ENCODE measurements at places on chromosomes 5 and 9.

- DNase-seq: no peak
Measured at GRCh38 chr9:87102126-87102525, 154.8 kb upstream of the GAS1 start.

- DNase-seq: no peak
Measured at GRCh38 chr9:123120131-123120530, 86.7 kb downstream of the GPR21 start.

DNA sequence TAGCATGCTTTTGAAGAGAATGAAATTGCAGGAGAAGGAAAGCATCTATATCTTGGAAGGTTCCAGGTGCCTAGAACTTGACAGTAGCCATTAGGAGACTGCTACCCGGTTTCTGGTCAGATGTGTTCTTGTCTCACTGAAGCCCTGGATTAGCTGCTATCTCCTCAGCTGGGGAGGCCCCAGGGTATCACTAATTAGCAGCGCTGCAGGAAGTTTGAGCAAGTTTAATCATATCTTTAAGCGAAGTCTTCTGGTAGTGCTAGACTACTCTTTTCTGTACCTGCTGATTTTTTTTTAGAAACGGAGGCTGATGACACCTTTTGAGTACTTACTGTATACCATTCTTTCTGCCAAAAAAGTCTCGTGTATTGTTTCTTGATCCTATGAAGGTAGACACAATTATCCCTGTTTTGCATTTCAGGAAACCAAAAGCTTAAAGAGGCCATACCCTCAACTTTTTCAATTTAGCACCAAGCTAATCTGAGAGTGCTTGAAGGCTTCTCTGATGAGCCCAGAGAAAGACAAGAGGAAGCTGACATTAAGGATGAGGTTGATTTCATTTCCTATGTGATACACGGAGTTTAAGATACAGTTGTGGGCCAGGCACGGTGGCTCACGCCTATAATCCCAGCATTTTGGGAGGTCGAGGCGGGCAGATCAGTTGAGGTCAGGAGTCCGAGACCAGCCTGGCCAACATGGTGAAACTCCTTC is 201.3 kb downstream of the ARHGAP26 start:
- no peak for DNase-seq

GRCh38 chr9:115362101-115362500 is 244.1 kb upstream of the TNC start:
- DNase-seq: no peak

DNA sequence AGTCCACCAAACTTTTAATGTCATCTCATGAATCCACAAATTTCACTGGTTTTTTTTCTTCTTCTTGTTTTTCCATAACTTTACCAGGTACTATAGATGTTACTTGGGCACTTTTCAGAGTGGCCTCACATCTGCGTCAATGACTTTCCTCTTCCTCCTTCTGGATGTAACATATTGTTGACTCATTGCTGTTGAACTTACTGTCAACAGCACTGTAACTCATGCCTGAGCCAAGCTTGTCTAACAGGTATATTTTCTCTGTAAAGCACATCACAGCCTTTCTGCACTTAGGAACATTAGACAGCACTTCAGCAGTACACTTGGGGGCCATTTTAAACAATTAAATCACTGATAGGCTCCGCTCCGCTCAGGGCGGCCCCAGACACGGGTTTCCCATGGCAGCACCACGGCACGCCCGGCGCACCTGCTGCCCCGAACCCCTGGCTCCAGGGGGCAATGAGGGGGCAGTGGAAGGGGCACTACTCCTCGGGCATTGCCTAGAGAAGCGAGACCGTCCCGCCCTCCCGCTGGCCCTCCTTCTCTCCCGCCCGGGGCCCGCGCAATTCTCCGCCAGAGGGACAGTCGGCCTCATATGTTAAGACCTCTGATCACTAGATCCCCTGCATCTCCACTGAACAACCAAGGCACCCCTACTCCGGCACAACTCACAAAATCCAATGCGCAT is 41.9 kb upstream of the SPATA31C2 start:
- no peak for DNase-seq

GRCh38 chr9:92964607-92965060 is 17.3 kb downstream of the FGD3 start:
- DNase-seq: no peak

DNA sequence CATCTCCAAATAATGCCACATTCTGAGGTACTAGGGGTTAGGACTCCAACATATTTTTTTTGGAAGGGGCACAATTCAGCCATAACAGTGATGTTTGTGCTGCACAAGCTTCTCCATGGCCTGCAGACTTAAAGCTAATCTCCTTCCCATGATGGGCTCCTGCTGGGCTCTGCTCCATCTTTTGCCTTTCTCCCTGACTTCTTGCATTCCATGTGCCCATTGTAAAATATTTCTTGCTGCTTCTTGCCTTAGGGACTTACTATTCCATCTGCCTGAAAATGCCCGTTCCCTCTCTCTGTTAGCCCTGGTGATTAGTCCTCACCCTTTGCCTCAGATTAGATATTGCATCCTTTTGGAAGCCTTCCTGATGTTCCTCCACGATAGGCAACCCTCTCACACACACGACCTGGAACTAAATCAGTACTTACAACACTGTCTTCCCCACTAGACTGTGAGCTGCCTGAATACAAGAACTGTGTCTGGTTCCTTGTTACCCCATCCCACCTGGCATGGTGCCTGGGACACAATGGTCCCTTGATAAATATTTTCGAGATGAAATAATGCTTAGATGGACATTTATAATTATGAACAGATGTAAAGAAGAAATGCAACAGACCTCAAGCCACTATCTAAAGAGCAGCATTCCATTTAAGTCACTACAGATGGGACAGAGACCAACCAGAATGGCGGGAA is 33.5 kb downstream of the OR1J1 start:
- DNase-seq: no peak

DNA sequence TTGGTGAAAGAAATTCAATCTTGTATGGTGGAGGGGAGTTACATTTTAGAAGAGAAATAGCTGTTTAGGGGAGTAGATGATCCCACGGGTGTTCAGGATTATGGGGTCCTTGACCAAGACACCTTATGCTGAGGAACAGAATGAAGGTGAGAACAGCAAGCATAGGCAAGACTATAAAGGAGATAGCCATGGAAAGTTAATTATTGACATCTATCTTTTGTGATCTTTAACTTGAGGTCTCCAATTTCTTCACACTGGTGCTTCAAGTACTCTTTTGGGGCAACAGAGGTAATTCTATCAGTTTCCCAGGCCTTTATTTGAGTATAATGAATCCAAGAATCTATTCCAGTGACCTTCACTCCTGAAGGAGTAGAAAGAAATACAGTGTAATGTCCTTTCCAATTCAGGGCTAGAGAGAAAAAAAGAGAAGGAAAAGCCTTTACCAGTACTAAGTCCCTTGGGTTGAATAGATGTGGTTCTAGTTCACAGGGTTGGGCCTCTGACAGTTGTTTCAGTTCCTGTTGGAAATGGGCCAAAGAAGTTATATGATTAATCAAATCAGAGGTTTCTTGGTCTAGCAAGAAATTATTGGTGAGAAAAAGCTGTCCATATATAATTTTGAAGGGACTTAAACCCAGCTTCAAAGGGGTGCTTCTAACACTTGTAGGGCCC is 2104.1 kb upstream of the ACO1 start:
- no peak for DNase-seq

GRCh38 chr9:126719618-126720031 is 85.2 kb upstream of the ZBTB43 start:
- DNase-seq: peak; percentile 89

DNA sequence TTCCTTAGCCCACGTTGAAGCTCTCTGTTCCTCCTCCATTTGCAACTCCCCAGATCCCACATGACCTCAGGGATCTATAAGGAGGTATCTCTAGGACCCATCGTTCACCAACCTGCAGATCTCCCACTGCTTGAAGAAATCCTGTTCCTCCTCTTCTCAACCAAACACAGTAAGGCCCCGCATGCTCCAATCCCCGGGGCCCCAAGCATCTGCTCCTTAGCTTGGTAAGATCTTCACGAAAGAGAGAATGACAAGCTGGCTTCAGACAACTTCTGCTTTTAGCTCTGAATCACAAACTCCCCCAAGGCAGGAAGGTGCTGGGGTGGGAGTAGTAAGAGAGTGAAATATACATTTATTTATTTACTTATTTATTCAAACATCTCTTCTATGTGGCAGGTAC is 33.0 kb upstream of the ARHGAP26 start:
- no peak for DNase-seq

GRCh38 chr9:89080193-89080592 is 88.9 kb downstream of the S1PR3 start:
- no peak for DNase-seq

DNA sequence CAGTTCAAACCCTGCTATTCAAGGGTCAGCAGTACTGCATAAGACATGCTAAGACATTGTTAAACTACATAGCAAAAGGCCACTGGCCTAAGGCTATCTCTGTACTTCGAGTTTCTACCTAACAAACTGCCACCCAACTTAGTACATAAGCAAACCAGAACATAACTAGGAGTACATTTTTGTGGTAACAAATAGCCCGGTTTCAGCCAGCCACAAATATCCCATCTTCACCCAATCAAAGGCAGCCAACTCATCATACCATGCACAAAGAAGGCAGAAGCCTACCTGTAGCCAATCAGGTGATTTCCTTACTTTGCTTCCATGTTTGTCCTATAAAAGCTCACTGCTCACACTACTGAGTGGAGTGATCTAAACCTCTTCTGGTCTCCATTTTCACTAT is 201.4 kb downstream of the SMARCA2 start:
- DNase-seq: no peak

GRCh38 chr9:97565262-97565661 is 63.8 kb downstream of the TMOD1 start:
- DNase-seq: no peak

DNA sequence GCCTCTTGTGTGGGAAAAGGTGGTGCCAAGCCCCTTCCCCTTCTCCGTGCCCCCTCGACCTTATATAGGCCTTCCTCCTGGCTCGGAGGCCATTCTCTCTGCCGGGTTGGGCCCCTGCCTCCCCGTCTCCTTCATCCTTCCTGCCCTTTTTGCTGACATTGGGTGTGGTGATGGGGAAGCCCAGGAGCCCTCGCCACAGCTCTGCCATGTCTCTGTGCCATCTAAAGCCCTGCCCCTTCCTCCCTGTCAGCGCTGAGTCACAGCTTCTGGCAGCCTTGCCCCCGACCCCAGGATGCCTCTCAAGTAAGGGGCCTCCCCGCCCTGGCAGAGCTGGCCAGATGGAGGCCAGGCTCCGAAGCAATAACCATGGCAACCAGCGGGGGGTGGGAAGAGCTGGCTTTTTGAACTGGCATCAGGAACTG is 30.4 kb downstream of the JADE2 start:
- DNase-seq: no peak

- DNase-seq: no peak
Measured at GRCh38 chr5:132684491-132684890, 10.7 kb downstream of the IL4 start.

- no peak for DNase-seq
Measured at GRCh38 chr5:126927429-126927828, 102.9 kb downstream of the MARCHF3 start.

GRCh38 chr9:131474711-131475110 is 28.0 kb upstream of the POMT1 start:
- DNase-seq: no peak

- DNase-seq: no peak
Measured at GRCh38 chr5:176334031-176334770, 27.4 kb downstream of the KIAA1191 start.

- no peak for DNase-seq
Measured at GRCh38 chr5:112895682-112896081, 26.3 kb downstream of the REEP5 start.

GRCh38 chr5:66813306-66813705 is 217.1 kb downstream of the MAST4 start:
- no peak for DNase-seq

GRCh38 chr9:90801241-90801972 is at the start of gene SYK:
Gene SYK, plus strand, starts transcription at chr9:90801819. Its CDS starts 42,080 bp downstream, at chr9:90843899.
- no peak for DNase-seq

DNA sequence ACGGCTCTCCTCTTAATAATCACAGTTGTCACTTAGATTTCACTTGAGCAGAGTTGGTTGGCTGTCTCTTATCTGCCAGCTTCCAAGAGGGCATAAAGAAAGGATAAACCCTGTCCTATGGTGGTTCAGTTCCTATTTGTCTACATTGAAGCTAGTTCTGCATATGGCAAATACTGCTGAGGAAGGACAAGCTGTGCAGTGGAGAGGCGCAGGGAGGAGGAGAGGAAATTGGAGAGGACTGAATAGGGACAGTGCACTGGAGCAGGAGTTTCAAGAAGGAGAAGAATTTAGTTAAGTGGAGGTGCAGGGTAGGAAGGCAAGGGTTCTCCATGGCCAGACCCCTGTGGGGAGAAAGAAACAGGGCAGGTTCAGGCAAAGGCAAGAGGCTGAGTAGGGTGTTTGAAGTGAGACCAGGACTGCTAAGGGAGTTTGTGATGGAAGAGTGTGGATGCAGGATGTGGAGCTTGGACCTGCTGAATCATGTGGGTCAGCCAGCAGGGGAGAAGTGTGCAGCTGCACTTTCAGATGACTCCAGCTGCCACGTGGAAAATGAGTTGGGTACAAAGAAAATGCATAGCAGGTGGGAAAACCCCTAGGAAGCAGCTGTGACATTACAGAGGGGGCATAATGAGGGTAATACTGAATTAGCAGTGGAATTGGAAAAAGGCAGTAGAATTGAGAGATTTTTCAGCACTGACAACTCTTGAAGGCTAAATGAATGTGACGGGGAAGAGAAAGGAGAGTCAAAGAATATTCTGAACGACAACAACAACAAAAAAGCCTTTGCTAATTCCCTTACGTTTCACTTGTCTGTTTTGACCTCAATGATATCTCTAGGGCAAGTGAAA is 66.8 kb downstream of the MAMDC2 start:
- DNase-seq: peak; percentile 31

DNA sequence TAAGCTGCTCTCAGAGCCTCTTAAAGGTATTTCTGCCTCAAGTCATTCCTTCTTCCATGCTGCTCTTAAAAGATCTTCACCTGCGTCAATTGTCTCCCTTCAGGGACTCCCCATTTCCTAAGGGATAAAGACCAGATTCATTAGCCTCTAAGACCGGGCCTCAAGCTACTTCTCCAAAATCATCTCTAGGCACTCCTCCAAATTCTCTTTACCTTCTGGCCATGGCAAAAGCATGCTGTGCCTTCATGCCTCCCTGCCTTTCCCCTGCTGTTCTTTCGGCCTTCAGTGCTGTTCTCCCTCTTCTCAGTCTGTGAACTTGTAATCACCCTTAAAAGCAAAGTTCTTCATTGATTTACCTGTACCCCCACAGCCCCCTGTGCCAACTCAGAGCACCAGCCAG is 4.4 kb downstream of the TMOD1 start:
- DNase-seq: no peak

GRCh38 chr5:34656001-34656699 is at the start of gene RAI14:
Gene RAI14, plus strand, starts transcription at chr5:34656328. Its CDS starts 30,592 bp downstream, at chr5:34686920.
- no peak for DNase-seq

GRCh38 chr5:141743866-141744272 is 61.8 kb upstream of the ARAP3 start:
- DNase-seq: no peak

DNA sequence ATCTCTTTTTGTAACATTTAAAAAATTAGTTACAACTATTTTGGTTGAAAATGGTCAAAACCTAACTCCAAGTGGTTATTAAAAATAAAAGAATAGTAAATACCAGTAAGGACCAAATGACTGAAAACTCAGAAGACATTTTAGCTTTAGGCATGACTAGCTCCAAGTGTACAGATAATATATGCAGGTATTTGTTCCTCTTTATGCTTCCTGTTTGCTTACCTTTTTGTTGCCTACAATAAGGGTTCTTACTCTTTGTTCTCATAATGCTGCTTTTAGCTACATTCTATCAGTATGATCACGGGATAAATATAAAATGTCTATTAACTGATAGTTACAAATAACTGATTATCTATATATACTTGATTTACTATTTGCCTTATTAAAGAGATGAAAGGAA is 259.6 kb downstream of the CDH12 start:
- DNase-seq: no peak

Measured in kidney epithelial cell (primary cell).